ENCODE measurements at places on chromosomes 7 and 10.

- DNase-seq, result no peak
Observed at GRCh38 chr7:98978672-98979071, 100.3 kb downstream of the TRRAP start.

DNA sequence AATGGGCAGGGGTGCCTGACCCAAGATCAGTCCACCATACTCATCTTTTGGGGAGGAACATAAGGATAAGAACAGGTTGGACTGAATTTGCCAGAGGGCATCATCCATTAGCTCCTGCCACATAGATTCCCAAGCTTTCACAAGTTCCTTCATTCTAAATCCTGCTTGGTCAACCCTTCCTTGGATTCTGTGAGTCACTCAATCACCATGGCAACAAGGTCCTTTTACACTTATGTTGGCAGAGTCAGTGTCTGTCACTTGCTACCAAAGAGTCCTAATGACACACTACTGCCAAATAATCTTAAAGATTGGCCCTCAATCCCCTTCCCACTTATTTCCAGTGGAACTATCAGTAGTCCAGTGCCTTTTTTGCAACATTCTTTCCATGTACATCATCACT is 5.0 kb upstream of the LGI1 start:
- no peak for DNase-seq

- no peak for DNase-seq
Observed at GRCh38 chr7:34135924-34136323, 230.6 kb downstream of the BMPER start.

DNA sequence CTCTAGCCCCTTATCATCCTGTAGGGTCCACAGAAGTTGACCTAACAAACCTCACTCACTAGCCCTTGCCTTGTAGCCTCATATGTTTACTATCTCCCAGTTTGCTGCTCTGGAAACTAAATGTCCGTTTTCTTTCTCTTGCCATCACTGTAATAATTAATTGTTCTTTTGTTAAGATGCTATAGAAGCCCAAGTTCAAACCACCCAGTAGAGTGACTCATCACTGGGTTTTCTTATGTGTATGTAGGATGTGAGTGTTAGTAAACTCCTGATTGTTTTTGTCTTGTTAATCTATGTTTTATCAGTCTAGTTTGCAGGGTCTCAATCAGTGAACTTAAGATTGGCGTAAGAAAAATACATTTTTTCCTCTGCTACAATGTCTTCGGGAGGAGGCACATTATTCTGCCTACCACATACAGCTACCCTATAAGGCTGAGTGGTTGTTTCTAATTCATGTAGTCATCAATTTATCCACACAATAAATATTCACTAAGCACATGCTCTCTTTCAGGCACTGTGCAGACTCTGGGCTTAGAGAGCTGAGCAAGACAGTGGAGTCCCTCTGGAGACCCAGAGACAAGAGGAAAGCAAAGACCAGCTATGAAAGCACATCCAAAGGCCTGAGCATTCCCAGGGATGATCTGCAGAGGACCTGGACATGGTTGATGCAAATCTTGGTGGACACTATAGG is 474.1 kb upstream of the AKR1E2 start:
- DNase-seq, result no peak

- no peak for DNase-seq
Observed at GRCh38 chr10:24415455-24416125, 206.7 kb downstream of the KIAA1217 start.

- DNase-seq, result no peak
Observed at GRCh38 chr10:73867126-73867807, 7.1 kb downstream of the CAMK2G start.

DNA sequence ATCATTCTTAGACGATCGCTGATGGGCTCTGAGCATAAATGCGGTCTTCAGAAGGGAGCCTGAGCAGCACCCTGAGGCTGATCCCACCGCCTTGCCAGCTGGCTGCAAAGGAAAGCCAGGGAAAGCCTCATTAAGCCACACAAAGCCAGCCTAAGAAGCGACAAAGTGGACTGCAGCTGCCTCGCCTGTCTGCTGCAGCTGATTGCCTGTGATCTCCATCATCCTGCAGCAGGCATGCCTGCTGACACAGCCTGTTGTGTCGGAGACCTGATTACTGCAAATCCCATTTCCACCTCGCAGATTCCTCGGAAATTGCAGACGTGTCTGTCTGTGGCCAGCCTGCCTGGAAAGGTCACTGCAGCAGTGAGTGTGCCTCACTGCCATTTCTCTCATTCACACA is 1087.0 kb upstream of the AUTS2 start:
- no peak for DNase-seq

- peak; percentile 83 for DNase-seq
Observed at GRCh38 chr7:70598976-70599375, 533.0 kb upstream of the GALNT17 start.

GRCh38 chr7:67604461-67605386 is 608.1 kb downstream of the TYW1 start:
- no peak for DNase-seq

GRCh38 chr7:85928500-85928899 is 715.2 kb upstream of the GRM3 start:
- DNase-seq, result no peak
